ENCODE measurements at places on chromosomes 13 and 19.

DNA sequence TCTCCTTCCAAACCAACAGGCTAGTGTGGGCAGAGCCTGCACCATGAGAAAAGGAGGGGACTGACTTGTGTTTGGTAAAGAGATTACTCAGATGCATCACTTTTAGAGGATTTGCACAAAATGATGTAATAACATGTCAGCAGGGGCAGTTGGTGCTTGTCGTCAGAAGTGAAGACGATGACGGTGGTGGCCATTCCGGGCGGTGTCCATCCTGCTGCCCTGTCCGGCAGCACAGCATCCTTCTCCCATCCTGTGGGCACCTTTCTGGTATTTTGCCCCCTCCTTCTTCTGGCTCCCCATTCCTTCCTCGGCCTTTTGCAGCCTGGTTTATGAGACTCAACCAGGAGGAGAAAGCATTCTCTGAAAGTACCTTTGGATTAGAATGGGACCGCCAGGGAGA, 160.1 kb downstream of the TEX29 start:
- no peak for DNase-seq

DNA sequence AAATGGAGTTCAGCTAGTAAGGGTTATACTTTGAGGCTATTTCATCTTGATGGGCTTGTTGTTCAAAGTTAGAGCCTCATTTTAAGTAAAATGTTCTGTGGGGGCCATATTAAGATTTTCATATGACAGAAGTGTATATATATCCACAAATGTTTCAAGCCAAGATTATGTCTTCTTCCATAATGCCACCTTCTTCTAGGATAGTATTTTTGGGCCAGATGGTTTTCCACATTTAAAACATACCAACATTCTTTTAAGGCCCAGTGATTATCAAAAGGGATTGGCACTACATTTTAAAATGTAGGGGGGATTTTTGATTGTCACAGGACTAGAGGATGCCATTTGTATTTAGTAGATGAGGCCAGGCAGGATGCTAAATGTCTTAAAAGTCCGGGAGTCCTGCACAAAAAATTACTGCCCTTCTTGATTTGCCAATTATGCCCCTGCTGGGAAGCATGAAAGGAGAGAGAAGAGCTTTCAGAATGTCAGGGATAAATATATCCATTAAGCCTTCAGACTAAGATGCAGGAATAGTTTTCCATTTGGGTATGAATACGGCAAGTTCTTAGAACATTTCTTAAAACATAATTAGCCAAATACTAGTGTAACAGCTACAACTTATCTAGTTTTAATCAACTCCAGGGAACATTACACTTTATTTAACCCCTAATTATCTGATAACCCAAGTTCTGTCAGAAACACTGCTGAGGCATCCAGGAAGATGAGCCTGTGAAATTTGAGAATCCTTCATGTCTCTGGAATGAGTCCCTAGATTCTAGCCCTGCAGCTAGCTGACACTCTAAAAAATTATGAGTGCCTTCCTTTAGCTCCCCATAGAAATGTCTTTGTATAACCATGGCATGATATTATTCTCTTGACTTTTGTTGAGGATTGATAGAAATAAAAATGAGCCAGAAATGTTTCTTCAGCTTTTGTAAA, 34.0 kb downstream of the ITM2B start:
- no peak for DNase-seq

- no peak for DNase-seq
Observed at GRCh38 chr13:30920162-30920909, 12.1 kb upstream of the TEX26 start.

DNA sequence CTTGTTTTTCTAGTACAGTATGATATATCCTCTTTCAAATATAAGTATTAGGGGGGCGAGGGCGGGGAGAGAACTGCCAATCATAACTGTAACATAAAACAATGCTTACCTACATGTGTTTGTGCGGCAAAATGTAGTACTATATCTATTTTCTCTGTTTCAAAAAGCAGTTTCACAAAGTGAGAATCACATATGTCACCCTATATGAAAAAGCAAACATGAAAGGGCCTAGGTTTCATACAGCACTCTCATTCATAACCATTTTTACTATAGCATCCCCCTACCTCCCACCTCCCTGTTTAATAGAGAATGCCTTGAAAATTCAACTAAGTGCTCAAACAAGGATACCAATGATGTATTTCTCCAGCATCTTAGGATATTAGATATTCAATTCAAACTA, 5.2 kb downstream of the TGDS start:
- DNase-seq, result no peak

DNA sequence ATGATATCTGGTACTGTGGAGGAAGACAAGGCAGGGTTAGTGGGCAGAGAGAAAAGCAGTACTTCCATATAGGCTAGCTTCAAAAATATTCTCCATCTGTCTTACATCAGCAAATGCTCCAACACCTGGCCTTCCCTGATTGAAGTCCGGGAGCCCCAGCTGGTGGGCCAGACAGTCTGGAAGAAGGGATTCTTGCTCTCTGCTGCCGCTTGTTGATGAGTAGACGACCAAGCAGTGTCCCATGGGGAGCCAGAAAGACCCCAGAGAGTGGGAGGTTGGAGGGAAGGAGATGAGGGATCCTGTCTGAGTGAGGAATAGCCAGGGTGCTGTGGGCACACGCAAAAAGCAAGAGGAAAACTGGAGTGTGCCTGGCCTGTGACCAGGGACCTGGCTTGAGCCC, 95.1 kb downstream of the ATP8A2 start:
- no peak for DNase-seq

- no peak for DNase-seq
Observed at GRCh38 chr19:50414864-50415660, 3.7 kb upstream of the SPIB start.

GRCh38 chr19:8663920-8664670, 33.7 kb downstream of the NFILZ start:
- DNase-seq, result no peak

- DNase-seq, result no peak
Observed at GRCh38 chr13:84491952-84492351, 609.7 kb upstream of the SLITRK1 start.

GRCh38 chr19:44579663-44580365, 33.5 kb upstream of the IGSF23 start:
- no peak for DNase-seq

- DNase-seq, result no peak
Observed at GRCh38 chr19:37983153-37983552, 76.1 kb downstream of the SIPA1L3 start.

DNA sequence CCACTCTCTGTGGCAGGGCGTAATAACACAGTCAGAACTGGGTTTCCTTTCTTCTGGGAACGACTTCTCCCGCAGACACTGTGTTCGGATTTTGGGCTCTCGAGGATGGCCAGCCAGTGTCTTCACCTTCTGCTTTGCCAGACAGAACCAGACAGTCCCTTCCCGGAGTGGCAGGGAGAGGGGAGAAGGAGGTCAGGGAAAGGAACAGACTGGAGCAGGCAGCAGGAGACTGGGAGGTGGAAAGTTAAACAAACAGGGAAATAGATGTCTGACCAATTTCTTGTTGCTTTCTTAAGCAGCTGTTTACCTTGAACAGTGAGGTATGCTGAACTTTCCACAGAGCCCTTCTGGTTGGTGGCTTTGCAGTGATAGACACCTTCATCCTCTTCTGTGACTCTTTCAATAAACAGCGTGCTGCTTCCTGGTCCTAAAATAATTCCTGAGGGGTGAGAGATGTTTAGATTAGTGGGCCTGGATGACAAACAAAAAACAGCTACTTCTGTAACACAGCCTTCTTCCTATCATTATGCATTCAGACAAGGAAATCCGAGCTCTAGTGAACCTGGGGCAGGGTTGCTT, 137.6 kb downstream of the FLT1 start:
- no peak for DNase-seq

- DNase-seq, result no peak
Observed at GRCh38 chr19:55116232-55116858, 1.1 kb downstream of the PPP1R12C start.

GRCh38 chr13:60511637-60512036, 114.6 kb downstream of the TDRD3 start:
- DNase-seq, result no peak

- no peak for DNase-seq
Observed at GRCh38 chr13:35723821-35724220, 247.3 kb upstream of the MAB21L1 start.
